ENCODE measurements at places on chromosomes 3 and 15.

GRCh38 chr3:177729956-177730681 lies 532.8 kb upstream of the TBL1XR1 start:
- no peak for DNase-seq

DNA sequence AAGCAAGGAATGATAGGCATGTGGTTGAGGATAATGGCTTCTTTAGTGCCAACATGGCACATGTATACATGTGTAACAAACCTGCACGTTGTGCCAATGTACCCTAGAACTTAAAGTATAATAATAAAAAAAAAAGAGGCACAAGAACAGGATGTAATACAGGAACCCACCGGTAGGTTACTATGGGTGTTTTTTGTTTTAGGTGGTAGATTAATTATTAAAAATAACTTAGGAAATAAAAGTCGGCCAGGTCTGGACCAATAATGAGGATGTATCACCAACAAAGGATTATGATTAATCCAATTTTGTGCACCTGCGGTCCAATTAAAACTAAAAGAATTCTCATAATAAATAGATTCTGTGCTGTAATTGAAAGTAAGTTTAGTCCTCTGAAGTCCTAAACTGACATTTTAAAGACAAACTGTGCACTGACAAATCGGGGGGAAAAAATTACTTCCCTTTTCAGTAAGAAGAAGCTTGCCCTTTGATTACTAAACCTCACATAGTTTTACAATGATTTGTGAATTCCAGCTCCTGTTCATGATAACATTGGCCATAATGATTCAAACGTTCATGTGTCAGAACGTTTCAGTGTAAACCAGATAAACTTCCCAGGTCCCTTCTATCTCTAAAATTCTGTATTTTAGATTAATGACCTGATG lies 62.2 kb downstream of the CASR start:
- no peak for DNase-seq

GRCh38 chr3:71497971-71498444 lies 85.5 kb downstream of the FOXP1 start:
- no peak for DNase-seq

DNA sequence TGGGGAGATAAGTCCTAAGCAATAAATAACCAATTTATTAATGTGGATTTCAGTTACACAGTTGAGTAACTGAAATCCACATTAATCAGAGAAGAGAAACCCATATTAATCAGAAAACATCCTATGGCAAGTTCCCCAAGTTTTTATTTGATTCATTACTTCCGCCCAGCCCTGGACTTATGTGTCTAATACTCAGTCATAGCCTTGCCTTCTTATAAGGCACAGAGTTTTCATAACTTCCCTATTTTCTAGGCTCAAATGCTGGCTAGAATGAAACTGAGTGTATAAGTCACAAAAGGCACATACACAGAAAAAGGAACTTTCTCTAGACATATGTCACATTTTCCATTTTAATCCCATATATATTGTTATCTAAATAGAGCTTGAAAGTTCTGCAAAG lies 28.8 kb downstream of the CD47 start:
- no peak for DNase-seq

DNA sequence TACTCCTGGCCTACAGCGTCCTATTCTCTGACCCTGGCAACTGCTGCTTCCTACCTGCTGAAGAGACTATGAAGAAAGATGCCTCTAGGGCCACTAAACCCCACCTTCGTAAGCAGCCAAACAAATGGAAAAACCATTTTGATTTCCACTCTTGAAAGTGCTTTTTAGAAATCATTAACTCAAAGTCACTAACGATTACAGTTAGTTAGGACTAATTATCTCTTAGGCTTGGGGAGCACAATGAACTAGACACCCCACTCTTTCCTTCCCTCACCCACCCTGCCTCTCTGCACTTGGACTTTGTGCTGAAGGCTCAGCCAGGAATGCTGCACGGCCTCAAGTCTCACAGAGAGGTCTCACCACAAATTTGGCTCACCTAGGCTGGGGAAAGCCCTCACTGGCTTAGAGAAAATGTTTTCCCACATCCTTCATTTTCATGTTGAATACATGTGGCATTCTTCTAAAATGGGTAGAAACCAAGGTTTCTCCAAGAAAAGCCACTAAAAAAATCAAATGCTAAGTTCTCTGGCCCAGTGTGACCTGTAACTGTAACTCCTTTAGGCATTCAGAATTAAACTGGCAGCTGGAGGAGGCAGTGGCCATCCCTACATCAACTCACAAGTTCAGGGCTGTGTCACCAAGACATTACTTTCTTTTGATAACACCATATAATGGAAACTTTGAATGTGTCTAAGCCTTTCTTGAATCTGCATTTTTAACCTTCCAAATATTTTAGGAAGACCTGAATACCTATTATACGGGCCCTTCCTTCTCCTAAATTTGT lies 47.1 kb downstream of the NPTN start:
- DNase-seq: no peak

DNA sequence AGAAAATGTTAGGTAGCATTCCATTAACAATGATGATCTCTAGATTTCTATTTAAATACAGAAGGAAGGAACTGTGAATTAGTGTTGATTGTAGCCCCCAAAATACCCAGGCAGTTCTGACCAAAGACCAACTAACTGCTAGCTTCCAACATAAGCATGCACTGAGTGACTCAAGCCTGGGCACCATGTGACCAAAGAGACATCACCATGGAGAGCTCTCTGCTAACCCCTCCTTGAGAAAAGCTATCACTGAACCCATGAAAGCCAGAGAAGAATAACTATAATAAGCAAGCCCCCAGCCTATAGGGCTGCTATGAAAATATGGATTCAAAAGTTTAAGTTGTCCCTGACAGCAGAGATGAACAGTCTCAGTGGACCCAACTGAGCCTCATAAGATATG lies 310.2 kb downstream of the ULK4 start:
- no peak for DNase-seq

DNA sequence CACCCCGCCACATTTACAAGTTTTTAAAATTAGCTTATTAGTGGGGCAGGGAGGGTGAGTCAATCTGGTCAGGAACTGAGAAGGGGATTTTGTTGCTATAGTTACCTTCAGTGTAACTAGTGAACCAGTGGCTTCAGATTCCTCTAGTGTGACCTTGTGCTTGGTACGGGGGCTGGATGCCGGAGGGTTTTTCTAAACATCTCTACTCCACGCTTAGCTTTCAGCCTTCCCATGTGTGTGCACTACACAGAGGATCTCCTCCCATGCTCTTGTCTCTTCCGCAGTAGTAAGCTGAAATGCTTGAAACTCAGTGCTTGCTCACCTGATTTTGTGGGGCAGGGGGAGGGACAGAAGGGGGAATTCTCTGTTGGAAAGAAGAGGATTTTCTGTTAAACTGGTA lies 67.9 kb upstream of the AKAP13 start:
- no peak for DNase-seq

GRCh38 chr3:46463120-46463867 lies 1.4 kb downstream of the LTF start:
- DNase-seq: no peak

DNA sequence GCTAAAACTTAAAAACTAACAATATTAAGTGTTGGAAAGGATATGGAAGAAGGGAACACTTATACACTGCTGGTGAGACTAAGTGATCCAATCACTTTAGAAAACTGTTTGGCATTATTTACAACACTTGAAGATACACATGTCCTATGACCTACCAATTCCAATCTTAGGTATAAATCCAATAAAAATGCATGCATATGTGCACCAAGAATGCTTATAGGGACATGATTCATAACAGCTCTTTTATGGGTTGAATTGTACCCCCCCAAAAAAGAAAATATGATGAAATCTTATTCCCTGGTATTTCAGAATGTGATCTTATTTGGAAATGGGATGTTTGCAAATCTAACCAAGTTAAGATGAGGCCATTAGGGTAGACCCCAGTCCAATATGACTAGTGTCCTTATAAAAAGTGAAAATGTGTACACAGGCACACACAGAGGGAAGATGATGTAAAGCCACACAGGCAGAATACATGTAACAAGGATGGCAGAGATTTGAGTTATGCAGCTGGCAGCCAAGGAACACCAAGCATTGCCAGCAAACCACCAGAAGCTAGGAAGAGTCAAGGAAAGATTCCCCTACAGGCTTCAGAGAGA lies 15.3 kb downstream of the CCR8 start:
- no peak for DNase-seq

GRCh38 chr3:64187065-64187959 lies 38.0 kb downstream of the PRICKLE2 start:
- DNase-seq: no peak

DNA sequence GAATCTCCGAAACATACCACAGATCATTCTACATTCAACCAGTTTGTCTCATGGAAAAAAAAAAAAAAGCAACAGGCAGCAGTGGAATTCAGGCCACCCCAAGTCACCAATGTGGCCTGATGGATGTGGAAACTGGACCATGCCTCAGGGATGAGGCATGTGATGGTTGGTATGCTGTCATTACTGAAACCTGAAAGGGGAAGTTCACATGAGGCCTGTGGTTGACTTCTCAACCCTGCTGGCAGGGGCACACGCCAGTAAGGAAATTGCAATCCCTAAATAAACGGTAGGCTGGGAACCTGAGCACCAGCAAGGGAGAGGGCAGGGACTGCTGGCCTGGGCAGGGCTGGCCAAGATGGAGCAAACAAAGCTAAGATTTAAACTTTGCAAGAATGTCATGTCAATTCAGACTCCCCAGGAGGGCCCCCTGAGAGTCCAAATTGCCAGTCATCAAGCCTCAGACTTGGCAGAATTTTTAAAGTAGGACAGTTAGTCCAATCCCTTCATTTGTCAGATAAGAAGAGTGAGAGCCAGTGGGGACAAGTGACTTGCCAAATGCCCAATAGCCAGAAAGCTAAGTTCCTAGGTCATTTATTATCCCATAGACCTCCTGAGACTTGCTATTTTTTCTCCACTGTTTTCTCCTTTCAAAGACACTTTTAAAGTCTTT lies 310.4 kb downstream of the ERC2 start:
- no peak for DNase-seq

- no peak for DNase-seq
Measured at GRCh38 chr15:31360158-31360561, 33.5 kb downstream of the KLF13 start.

DNA sequence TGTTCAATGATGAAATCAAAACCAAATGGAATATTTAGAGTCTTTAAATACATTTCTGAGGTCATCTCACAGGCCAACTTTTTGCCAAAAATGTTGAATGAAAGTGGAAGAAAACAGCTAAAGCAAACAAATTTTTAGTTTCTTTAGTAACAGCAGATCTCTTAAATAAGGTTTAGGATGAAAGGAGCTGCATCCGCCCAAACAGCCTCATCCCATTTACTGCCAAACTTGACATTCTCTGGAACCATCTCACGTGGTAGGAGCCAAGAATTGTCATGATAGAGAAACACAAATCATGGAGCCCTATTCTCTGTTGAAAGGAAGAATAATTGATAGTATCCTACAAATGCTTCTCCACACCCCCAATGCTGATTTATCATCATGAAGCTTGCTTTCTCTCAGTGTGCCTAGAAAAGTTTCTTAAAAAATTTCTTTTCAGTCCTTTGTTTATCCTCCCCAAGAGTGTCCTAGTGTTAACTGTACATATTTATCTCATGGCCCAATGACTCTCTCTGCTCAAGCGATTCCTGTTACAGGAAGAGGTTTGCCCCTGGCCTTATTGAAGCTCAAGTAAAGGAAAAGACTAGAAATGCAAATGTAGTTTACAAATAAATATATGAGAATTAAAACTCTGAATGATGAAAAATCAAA lies 23.4 kb downstream of the SLC9A9 start:
- no peak for DNase-seq

- no peak for DNase-seq
Measured at GRCh38 chr3:42009456-42009855, 47.6 kb upstream of the ULK4 start.

GRCh38 chr3:194374935-194375334 lies 5.4 kb upstream of the LRRC15 start:
- DNase-seq: no peak

DNA sequence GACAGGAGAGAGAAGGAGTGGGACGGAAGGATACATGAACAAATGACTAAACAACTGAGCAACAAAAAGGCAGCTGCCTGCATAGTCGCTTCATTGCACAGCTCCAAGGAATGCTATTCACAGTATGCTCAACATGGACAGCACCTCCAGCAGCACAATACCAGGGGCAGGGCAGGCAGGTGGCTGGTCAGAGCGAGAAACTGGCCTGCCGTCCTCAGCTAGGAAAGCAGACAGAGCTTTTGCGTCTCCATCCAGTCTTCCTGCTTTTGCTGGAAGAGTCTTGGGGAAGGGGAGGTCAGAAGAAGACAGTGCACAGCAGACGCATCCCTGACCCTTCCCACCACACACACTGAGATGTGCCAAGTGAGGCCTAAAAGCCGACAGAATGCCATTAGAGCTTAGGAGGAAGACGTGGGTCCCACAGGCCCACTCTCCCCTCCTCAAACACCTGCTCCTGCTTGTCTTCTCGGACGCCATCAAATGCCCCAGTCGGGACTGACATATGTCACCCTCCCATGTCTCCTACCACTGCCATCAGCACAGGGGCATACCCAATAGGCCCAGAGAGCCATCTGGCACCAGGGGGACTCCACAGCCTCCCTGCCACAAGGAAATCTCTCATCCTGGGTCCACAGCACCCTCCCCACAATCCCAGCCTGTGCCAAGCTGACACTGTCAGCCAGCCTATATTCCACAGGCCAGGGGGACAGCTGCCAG lies 3.9 kb downstream of the RAB6B start:
- no peak for DNase-seq

- peak; percentile 21 for DNase-seq
Measured at GRCh38 chr15:37764733-37765191, 169.7 kb upstream of the TMCO5A start.
